ENCODE measurements at places on chromosomes 16 and 17.
A peak's percentile ranks its signal among the peaks of the same experiment; 100 is the strongest.

DNA sequence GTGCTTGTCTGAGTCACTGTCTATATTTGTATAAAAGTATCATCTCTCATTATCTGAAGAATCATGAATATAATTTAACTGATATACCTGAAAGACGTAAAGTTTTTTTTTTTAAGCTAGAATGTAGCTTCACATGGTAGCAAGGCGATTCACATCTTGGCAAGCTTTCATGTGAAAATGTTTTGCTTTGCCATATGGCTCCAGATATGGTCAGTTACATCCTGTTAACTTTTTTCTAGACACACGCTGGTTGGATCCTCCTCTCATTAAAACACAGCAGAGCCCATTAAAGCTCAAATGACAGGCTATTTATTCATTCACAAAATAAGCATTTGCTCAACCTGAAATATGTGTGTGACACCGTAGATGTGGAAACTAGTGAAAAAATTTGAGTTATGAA lies 412.8 kb downstream of the KIF2B start:
- DNase-seq: no peak

- peak; percentile 32 for DNase-seq
Observed at GRCh38 chr17:48841395-48841831, 10.6 kb downstream of the CALCOCO2 start.

GRCh38 chr17:14499976-14500375 lies 199.1 kb downstream of the HS3ST3B1 start:
- DNase-seq: no peak

DNA sequence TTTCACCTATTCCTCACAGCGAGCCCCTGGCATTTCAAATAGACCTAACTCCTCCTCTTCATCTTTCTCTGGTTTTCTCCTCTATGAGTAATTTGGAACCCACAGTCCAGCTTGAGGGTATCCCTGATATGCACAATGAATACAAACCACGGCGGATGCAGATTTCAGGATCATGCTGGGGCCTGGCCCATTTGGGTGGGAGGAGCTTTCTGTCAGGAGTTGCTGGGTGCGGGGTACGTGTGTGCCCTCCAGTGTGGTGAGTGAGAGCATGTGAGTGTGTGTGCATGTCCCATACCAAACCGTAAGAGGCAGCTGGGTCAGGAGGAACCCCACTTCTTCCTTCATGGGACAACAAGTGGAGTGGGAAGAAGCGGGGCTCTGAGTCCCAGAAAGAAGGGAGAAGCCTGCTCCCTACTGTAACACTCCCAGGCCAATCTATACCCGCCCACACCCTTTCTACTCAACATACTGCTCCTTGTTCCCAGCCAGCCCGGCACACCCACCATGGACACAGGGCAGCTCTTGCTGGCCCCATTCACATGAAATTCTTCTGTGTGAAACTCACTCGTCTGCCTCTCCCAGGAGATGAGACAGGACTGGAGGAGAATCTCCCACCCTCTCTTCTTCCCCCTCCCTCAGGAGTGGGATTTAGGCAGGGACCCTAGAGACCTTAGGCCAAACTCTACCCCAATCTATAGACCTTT lies 18.4 kb downstream of the CNTNAP1 start:
- DNase-seq: no peak

DNA sequence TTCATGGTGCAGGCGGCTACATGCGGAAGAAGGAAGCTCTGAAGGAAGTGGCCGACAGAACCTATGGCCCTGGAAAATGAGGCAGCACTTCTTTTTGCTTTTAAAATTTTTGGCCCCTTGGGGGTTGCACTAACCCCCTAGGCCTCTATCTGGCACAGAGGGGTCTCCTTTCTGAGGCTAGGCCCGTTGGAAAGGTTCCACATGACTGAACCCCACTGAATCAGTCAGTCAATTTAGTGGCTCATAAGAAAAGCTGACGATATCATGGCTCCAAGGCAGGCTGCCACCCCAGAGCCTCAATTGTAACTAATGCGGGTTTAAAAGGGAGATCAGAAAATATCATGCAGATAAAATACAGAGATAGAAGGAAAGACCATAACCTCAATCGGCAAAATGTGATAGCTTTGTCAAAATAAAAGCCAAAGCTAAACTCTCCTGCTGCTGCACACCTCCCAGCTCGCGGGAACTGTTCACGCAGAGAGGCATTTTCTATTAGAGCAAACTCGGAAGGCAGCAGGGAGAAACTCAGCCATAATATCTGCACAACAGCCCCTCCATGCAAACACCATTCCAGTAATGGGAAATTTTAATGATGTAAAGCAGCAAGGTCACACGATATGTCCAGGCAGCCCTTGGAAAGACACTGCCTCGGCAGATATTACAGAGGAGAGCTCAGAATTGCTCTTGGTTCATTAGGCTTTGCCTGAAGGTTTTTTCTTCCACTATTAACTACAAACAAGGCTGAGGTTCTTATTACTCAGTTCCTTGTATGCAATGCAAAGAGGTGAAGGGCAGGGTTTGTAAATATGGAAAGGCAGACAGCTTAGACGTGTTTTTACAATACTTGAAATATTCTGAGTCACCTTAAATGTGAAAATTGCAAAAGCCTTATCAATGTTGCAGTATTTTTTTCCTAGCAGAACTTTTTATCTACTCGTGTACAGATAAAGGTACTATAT lies 200.4 kb upstream of the PMFBP1 start:
- DNase-seq: no peak

DNA sequence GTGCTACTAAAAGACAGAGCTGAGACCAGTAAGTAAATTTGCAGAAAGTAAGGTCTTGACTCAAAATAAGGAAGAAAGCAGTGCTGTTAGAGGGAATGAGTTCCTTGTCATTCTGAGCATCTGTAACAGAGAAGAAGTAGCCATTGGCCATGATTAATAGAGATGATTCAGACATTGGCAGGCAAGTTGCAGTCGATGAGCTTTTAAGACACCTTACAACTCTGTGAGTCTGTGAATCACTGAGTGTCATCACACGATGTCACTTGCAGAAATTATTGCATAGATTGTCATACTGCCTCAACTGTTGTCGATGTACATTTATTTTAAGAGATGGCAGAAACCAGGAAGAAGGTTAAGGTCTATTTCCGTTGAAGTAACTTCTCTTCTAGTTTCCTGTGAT lies 201.1 kb upstream of the CDH13 start:
- no peak for DNase-seq

DNA sequence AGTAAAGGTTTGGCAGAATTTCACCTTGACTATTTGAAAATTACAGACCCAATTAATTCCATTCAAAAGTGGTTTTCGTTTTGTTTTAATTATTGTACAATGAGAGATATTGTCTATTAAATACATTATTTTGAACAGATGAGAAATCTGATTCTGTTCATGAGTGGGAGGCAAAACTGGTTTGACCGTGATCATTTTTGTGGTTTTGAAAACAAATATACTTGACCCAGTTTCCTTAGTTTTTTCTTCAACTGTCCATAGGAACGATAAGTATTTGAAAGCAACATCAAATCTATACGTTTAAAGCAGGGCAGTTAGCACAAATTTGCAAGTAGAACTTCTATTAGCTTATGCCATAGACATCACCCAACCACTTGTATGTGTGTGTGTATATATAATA lies 72.6 kb downstream of the CDK12 start:
- no peak for DNase-seq

DNA sequence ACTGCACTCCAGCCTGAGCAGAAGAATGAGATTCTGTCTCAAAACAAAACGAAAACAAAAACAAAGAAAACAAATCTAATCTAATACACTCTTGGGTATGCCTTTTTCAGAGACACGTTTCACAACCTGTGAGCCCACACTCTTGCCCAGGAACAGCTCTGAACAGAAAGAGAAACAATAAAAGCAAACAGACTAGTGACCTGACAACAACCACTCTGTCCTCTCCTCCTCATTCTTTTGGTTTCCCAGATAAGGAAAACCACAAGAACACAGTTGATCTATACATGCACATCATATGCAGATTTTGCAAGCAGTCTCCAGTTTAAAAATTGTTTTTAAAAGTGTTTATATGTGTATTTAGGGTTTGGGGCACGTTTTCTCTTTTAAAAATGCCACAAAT lies 1.3 kb downstream of the MKS1 start:
- no peak for DNase-seq

- DNase-seq: no peak
Observed at GRCh38 chr16:58001781-58002415, 691 bp downstream of the USB1 start.

DNA sequence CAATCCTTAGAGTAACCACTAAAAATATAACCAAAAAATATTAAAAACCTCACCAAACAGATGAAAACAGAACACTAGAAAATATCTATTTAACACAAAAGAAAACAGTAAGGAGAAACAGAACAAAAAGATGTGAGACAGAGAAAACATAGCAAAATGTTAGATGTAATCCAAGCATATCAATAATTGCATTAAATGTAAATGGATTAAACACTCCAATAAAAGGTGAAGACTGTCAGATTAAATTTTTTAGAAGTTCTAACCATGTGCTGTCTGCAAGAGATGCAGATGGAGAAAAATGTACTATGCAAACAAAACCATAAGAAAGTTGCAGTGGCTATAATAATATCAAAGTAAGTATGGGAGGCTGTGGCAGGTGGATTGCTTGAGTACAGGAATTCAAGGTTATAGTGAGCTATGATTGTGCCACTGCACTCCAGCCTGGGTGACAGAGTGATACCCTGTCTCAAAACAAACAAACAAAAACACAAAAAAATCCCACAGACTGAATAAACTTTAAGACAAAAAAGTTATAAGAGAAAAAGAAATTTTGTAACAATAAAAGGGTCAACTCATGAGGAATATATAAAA lies 53.9 kb downstream of the ADCY9 start:
- DNase-seq: no peak

DNA sequence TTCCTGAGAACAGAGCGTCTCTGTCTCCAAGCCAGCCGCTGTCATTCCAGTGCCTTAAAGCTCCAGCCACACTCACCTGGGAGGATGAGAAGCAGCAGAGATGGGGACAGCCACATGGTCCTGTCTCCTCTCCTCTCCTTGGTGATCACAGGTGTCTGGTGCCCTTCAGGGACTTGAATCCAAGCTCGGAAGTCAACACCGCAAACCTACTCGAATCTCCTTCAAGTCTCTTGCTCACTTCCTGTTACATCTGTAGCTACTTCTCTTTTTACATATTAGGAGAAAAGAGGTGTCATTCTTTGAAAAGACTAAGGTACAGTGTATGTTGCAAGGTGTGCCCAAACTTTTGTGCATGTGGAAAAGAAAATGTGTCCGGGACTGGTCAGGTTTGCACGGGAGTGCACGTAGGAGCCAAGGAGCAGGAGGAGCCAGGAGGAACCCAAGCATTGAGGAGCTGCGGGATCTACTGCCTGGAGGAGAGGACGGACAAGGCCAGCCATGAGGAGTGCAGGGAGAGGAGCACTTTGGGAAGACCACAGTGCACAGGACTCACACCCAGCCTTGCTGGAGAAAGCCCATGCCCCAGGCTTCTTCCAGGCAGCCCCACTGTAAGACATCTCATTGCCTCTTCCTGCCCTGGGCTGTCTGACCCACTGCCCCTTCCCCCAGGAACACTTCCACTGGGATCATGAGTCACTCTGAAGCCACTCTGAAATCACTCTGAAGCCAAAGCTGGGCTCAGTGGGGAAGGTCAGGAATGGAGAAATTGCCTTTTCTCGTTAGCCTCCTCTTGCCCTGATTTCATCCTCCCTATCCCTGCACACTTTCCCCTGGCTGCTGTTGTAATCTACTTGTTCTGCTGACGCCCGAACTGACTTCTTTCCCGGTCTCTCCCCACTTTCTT lies at the start of gene CD300LD:
CD300LD (minus strand) TSS at position 197 of the 904 bp plus-strand sequence; CDS start at position 116, 81 bp downstream.
- no peak for DNase-seq

DNA sequence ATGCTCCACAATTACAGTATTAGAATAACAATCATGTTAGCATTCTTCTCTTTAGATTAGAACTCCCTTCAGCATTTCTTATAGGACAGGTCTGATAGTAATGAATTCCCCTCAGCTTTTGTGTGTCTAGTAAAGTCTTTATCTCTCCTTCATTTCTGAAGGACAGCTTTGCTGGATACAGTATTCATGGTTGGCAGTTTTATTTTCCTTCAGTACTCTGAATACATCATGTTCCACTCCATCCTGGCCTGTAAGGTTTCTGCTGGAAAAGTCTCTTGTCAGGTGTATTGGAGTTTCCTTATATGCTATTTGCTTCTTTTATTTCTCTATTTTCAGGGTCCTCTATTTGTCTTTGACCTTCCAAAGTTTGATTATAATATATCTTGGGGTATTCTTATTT lies 4.0 kb upstream of the ABCA10 start:
- DNase-seq: no peak

DNA sequence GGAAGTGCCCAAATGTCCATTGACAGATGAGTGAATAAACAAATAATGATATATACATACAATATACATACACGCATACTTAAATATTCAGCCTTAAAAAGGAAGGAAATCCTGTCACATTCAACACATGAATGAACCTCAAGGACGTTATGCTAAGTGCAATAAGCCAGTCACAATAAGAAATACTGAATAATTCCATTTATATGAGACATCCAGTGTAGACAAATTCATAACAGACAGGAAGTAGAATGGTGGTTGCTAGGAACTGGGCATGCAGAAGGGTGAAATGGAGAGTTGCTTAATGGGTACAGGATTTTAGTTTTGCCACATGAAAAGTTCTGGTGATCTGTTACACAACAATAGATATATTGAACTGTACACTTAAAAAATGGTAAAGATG lies 8.8 kb upstream of the ITGB4 start:
- DNase-seq: no peak

DNA sequence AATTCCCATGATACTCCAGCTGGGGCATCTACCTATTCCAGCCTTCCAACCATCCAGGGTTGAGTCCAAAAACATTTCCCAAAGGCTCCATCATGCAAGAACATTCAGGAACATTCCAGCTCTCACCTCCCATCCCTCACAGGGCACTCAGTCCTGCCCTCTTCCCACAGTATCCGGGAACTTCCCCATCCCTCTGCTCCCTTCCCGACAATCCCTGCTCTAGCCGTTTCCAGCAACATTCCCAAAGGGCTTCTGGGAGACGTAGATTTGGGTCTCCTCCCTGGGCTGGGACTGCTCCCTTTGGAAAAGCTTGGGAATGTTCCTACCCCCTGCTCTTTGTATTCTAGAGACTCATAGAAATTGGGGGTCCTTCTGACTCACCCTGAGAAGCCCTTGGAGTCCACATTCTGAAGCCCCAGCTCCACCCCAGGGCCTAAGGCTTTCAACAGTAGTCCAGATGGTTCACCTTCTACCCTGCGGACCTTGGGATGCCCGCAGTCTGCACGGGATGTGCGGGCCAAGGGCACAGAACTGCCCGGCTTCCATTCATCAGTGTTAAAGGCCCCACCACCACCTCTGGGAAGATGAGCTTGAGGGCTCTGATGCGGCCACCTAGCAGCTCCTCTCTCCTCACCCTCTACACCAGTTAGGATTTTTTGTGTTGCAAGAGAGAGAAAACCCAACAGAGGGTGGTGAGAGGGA lies 25.4 kb downstream of the NGFR start:
- no peak for DNase-seq

GRCh38 chr16:88685156-88686061 lies 898 bp downstream of the SNAI3 start:
- peak; percentile 72 for DNase-seq

GRCh38 chr17:32161029-32161428 lies 18.7 kb downstream of the RHOT1 start:
- no peak for DNase-seq

- DNase-seq: peak; percentile 56
Observed at GRCh38 chr16:28193530-28194423, 18.0 kb downstream of the XPO6 start.

GRCh38 chr17:69430488-69430887 lies 16.0 kb downstream of the MAP2K6 start:
- DNase-seq: no peak

GRCh38 chr16:85090181-85090580 lies 22.1 kb downstream of the CIBAR2 start:
- no peak for DNase-seq

All from activated naive CD8-positive, alpha-beta T cell treated with anti-CD3 and anti-CD28 coated beads for 36 hours (primary cell).